Mesenchymal stem cell (in vitro differentiated cells and primary cell): ENCODE measurements at places on chromosomes 11 and 22.

DNA sequence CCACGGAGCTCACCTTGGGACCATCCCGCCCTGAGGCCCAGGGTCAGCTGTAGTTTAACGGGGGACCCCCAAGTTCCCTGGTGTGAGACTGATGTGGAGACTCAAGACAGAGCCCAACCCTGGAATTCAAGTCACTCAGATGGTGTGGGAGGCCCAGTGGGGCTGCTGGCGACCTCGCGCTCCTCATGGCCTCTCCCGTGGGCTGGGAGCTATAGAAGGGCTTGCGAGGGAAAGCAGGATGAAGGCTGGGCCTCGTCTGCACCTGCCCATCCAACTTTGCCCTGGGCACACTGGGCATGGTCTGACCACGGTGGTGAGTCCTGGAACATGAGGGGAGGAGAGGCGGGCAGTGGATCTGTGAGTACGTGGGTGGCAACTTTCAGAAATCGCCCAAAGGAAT, 13.6 kb upstream of the TTLL12 start:
- no peak for DNase-seq

DNA sequence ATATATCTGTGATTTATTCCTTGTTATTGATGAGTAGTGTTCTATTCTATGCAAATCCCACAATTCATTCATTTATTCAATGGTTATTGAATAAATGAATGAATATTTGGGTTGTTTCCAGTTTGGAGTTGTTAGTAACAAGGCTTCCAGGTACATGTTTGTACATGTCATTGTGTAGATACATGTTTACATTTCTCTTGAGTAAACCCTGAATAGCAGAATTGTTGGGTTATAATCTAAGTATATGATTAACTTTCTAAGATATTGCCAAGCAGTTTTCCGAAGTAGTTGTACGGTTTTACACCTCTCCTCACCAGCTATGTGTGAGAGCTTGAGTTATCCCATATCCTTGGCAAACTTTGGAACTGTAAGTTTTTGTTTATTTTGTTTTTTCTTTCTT, 18.5 kb upstream of the OR8G1 start:
- no peak for DNase-seq

DNA sequence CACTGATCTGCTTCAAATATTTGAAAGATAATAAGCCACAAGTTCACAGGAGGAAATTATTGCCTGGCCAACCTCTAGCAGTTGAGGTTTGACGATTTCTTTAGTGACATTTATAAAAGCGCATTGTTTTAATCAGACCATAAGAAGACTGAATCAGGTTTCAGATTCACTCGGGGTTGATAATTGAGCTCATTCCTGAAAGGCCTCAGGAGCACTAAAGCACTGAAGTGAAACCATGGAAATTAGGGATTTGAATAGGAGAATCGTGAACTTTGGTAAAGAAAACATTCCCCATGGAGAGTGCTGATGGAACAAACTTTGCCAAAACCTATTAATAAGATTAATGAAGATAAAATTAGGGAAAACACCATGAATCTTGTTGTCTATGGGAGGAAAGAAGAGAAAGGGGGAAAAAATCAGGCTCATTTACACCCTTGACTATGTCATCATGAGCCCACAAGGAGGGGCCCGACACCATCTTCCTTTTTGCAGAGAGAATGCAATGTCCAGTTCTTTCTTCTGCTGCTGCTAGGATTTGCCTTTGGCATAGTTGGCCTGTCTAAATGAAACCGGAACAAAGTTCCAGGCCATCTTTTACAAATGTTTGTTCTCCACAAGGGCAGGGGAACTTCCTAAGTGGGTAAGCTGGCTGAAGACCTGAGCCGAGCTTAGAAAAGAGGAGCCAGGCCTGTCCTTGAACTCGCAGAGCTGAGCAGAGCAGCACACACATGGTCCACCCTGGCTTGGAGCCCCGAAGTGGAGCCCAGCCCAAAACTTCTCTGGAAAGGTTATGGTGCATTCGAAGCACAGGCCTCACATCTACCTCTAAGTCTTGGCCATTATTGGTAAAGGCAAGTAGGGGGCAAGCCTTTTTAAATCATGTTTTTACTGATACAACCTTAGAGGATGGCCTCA, 56.1 kb upstream of the EIF3M start:
- DNase-seq = no peak

DNA sequence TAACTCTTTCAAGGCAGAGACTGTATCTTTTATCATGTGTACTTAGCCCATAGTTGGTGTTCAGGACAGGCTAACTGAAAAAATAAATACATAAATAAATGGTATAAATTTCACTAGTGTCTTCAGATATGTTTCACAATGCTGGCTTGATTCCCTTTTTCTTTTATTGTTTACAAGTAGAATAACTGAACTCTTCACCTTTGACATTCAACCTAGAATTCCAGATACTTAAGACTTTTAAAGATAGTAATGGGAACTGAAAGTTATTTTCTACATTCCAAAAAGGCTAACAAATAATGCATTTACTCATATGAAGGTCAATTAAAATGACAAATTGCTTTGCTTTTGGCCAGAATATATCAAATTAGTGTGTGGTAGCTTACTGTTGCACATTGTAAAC, 411.3 kb upstream of the TENM4 start:
- DNase-seq = no peak

DNA sequence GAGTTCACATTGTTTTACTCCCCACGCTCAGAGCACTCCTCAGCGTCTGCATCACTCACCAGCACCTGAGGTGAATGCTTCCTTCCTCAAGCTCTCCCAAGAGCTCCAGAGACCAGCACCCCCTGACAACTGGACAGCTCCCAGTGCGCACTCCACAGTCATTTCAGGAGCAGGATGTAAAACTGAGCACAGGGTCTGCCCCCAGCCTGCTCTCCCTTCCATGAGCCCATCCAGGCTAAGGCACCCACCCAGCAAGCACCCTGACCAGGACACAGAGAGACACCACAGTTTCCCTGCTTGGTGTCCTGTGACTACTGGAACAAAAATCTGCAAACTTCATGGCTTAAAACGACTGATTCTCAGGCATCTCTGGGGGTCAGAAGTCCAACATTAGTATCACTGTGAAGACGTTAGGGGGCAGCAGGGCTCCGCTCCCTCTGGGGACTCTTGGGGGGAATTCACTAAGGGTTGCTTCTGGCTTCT, 3.3 kb downstream of the SCGB1D2 start:
- DNase-seq = peak; percentile 26

DNA sequence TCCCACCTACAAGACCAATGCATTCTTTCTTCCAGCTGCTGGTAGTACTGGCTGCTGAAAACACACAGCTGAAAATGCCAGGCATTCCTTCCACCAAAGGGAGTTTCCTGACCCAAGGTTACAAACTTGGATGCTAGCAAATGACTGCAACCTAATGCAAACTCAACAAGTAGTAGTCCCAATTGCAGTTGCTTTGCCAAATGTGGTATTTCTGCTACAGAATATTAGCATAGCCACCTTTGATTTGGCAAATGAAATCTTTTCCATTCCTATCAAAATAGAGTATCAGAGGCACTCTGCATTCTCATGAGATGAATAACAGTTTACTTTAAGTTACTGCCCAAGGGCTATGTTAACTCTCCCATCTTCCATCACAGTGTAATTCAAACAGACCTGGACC, 172.0 kb upstream of the ARHGAP42 start:
- DNase-seq = peak; percentile 31

- peak; percentile 41 for DNase-seq
These were observed 71.8 kb downstream of the TTC28 start for GRCh38 chr22:28607795-28608194.

DNA sequence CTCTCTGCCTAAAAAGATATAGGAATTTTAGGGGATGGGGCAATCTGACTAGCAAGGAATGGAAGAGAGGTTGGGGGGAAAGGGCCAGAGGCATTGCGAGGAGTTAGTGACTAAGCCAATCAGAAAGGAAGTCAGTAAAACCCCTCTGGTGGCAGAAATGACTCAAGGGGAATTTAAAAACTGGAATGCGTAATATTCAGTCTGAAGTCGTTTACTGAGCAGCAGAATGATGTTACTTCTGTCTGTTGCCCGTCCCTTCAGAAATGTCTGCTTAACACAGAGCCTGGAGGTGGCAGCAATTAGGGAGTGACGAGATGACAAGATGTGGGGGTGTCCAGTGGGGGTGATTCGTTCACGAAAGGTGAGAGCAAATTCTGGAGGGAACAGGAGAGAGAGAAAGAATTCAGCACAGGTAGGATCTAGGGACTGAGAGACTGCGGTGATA, 107.7 kb upstream of the CLMP start:
- DNase-seq = peak; percentile 73

DNA sequence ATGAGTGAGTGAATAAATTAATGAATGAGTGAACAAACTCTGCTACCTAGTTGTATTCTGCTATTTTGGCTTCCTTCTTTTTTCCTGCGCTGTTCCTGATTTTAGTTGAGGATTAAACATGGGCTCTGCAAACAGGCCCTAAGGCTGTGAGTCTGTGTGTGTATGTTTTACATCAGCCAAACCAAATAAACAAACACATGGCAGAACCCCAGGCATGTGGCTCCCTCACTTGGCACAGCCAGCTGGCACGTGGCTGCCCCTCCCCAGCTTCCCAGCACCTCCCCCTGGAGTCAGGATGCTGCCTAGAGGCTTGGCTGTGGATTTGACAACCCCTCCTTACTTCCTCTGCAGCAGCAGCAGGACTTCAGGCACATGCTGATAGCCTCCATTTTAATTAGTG, 593.2 kb downstream of the INSC start:
- DNase-seq = peak; percentile 66

- DNase-seq = peak; percentile 61
These were observed 450.0 kb upstream of the CCDC179 start for GRCh38 chr11:23310276-23310675.

DNA sequence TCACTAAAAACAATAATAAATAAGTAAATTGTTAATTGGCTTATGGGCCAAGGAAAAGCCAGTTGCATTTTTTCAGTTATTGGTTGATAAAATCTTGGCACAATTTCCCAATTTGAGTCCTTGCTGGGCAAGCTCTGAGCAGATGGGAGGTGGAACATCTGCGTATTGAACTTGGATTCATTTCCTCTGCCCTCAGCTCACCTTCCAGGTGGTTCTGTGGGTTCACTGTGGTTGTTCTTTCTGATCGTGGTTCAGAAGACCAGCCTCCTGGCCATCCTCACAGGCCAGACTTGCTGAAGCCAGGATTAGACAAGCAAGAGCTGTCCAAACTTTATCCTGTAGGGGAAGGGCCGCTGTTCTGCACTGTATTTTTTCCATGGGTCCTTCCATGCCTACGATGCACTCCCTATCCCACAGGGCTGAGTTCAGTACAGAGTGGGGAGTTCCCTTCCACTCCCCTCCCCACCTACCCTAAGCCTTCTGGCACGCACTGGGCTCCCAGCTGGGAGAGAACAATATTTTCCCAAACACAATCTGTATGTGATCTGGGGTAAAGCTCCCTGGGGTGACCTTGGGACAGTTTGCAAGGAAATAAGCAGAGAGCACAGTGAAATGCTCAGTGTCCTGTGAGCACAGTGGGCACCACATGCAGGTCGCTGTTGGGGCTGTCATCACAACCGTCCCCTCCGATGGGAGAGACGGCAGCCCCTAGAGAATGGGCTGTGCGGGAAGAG, 43.5 kb upstream of the TP53I11 start:
- DNase-seq = no peak

DNA sequence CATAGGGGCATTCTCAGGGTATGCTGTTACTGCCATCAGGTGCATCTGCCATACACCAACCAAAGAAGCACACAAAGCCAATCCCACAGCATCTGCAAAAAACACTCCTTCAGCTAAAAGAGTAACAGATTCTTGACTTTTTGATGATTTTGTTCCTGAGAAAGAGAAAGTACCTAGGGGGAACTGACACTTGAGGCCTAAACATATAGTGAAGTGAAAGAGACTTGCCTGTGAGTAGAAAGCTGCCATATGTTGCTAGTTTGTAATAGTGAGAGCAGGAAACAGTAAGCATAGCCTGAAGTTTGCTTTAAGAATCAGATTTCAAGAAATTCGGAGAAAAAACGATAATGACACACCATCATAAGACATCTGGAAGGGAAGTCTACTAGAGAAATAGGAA, 97.9 kb upstream of the CTSC start:
- no peak for DNase-seq

DNA sequence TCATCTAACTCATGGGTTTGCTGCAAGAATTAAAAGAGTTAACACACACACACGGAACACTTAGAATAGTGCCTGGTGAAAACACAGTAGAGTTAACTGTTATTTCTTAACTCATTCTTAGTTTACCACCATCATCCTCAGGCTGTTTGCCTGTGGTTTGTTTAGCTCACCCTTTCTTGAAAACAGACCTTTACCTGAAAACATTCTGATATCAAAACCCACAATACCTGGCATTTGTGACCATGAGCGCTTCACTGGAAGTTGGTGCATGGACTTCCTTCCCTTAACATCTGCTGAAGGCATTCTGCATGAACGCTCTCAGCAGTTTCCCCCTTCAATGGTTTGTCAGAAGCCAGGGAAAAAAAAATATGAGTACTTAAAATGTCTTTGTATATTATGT, 256.0 kb downstream of the ETS1 start:
- DNase-seq = no peak

DNA sequence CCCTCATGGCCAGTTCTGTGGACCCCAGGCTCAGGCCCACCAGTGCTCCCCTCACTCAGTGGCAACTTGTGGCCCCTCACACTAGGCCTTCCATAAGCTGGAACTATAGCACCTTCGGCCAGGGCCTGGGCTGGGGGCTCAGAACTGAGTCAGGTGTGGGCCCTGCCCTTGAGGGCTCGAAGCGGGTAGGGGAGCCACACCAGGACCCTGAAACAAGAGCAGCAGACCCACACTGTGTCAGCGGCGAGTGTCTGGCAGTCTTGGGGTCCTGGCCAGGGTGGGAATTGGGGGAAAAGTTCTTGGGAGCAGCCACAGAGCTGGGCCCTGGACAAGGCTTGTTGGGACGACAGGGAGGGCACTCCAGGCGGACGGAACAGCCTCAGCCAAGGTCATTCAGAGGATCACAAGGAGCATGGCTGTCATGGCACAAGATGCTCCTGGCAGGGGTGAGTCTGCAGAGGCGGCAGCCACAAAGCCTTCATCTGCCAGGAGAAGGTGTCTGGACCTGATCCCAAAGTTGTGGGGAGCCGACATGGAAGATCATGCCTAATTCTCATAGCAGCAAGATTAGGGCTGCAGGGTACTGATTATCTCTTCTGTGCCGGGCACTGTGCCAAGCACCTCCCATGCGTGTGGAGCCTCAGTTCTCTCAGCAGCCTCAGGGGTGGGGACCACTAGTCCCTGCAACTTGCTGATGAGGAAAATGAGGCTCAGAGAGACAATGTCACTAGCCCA, 50.7 kb downstream of the SHISAL1 start:
- DNase-seq = no peak

- no peak for DNase-seq
These were observed 115.4 kb downstream of the VPREB1 start for GRCh38 chr22:22360014-22360413.
